ENCODE measurements at places on chromosomes 1 and 21.

DNA sequence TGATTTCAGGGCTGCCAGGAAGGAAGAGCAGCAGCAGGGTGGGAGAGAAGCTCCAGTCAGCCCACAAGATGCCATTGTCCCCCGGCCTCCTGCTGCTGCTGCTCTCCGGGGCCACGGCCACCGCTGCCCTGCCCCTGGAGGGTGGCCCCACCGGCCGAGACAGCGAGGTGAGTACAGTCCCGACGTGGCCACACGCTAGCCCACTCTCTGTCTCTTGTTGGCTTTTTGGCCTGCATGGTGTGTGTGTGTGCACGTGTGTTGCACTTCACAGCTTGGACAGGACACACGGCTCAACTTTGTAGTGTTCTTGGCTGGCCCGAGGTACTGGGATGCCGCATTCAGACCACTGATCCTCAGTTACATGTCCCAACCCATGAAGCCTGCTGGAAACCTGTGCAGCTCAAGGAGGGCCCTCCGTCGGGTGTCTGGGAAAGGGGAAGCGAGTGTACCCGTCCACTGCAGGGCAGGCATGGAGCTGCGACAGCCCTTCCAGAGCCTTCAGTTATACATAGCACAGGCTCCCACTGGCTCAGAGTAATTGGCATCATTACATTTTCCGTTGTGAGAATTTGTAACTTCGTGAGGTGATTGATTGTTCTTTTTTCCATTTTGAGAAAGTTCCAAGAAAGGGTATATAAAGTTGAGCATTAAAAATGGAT, 454 bp downstream of the CORT start:
- no peak for DNase-seq

DNA sequence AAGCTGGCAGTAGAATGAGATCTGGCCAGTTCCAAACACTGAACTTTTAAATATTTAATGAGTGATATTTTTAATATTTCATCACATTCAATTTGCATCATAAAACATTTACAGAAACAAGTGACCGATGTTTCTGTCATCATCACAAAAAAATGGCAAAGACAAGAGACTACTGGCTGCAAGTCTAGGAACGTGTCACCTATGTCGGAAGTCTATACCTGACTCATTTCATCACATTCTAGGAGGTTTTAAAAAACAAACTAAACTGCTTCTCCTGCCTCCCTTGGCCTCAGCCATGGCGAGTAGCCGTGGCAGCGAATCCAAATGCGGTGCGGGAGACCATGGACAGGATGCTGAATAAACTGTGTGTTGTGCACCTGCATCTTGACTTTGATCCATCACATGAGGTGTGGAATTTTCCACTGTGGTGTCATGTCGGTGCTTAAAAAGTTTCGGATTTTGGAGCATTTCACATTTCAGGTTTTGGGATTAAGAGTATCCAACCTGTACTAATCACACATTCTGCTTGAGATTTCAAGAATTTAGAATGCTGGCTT, 43.1 kb downstream of the CLSTN1 start:
- no peak for DNase-seq

- DNase-seq = no peak
These were observed 59.9 kb downstream of the TENT5C start for GRCh38 chr1:117665556-117666270.

- DNase-seq = no peak
These were observed 55.2 kb downstream of the SELENOF start for GRCh38 chr1:86858524-86859261.

GRCh38 chr1:201807958-201808632, 20.9 kb upstream of the IPO9 start:
- no peak for DNase-seq

DNA sequence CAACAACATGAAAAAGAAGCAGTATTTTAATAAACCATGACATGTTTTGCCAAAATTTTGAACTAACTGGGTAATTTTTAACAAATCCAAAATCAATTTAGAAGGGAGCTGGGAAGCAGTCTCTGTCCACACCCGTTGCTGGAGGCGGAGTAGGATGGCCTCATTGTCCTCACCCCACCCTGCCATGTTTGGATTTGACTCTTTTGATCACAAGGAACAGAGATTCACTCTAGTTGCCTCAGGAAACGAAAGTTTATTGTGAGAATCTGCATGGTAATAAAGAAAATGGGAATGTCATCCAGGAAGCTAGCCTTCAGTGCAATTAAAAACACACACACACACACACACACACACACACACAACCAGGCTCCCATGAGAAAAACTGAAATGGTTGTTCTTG, 145.4 kb downstream of the SLC30A10 start:
- DNase-seq = no peak

DNA sequence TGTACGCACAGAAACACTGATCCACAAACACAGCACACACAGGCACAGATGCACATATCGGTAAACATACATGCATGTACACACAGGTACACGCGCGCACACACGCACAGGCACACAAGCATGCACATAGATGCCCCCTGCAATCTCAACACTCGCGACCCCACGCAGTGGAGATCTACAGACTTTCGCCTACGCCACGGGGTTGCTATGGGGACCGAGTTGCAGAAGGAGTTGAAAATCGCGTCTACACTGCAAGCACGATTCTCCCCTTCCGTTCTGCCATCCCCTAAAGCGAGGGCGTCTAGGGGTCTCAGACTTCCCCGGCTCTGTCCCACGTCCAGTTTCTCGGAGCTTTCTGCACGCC, 826 bp downstream of the TRIM17 start:
- no peak for DNase-seq
